HFFc6 (cell line): ENCODE measurements at places on chromosomes 7 and 10.

- DNase-seq = no peak
Measured at GRCh38 chr10:117562220-117562619, 19.7 kb downstream of the EMX2 start.

DNA sequence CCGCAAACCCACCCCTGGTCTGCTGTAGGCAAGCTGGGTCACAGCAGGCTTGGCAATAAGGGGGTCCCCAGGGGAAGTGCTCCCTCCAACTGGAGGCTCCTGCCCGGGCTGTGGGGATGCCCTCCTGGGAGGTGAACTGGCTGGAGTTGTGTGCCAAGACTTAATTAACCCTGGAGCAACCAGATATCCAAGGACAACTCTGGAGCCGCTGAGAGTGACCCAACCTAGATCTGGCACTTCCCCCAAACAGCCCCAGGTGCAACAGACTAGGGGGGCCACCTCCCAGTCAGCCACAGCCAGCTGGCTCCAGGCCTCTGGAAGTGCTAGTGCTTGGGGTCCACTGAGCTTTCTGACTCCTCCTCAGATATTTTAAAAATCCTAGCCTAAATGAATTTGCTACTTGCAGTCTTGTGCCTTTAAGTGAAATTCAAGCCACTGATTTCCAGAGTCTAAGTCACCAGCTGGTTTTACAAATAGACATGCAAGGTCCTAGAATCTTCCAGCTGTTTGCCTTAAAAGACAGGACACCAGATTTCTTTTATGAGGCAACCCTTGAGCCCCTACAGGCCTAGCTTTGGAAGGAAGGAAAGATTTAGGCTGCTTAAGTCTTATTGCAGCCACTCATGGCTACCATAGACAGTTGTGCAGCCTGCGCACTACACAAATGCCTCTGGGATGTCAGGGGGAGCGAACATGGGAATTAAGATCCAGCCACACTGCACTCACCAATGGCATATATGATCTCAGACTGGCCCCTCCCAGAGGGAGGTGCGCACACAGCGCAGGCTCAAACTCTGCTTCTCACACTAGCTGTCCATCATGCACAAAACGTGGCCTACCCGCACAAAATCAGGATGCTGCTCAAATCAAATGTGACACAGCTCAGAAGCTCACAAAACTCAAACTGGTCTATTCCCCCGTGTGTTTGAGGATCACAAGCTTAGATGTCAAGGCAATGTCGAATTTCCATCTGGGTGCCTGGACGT is 42.6 kb upstream of the MYL10 start:
- DNase-seq = no peak

GRCh38 chr7:153590571-153590970 is 461.6 kb upstream of the DPP6 start:
- DNase-seq = no peak

GRCh38 chr10:119737823-119738222 is 12.0 kb downstream of the INPP5F start:
- DNase-seq = peak; percentile 81

DNA sequence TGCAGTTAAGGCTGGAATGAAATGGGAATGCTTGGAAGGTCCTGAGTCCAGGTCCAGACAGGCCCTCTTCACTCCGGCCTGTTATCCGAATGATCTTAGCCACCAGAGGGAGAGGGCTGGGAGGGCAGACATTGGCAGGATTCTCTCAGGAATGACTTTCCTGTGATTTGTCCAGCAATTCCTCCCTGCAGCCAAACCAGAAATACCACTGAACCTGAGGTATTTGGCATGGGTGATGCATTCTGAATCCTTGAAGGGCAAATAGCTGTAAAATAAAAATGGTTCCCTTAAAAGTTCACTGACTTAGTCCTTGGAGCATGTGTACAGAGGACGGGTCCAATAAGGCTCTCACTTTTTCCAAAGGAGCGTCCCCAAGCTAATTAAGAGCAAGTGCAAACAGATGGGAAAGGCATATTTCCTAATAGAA is 77.5 kb upstream of the HABP2 start:
- DNase-seq = peak; percentile 83

- no peak for DNase-seq
Measured at GRCh38 chr10:108749042-108749441, 1174.3 kb downstream of the XPNPEP1 start.

GRCh38 chr10:112899391-112900065 is 50.5 kb upstream of the TCF7L2 start:
- no peak for DNase-seq

DNA sequence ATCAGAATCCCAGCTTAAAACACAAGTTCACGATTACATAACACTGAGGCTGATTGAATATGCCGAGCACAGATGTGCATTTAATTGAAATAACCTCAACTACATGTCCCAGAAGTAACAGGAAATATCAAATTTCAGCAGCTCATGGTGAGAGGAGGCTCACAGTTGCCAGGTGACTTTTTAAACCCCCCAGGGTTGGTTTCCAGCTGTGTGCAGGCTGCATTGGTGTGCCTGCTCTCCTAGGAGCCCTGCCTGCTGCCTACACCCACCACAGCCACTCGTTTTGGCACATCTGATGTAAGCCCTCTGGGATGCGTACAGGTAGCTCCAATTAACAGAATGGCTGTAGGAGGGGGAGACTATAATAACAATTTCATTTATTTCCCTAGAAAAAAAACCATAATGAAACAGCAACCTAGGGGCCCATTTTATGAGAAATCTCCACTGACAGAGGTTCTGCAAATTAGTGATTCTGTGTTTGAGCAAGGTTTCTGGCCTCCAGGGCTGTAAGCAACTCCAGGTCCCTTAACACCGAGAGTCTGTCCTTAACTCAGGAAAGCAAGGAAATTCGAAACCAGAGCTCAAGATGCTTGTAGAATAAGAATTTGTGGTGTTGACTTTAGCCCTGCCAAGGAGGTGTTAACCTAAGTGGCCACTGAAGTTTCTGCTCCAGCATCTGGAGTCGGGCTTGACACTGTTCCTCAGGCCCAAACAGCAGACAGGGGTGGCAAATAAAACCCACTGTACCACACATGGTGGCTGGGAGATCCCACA is 161.9 kb downstream of the BMPER start:
- no peak for DNase-seq
